HCEC 1CT (cell line): ENCODE measurements at places on chromosomes 16 and 17.
A peak's percentile ranks its signal among the peaks of the same experiment; 100 is the strongest.

DNA sequence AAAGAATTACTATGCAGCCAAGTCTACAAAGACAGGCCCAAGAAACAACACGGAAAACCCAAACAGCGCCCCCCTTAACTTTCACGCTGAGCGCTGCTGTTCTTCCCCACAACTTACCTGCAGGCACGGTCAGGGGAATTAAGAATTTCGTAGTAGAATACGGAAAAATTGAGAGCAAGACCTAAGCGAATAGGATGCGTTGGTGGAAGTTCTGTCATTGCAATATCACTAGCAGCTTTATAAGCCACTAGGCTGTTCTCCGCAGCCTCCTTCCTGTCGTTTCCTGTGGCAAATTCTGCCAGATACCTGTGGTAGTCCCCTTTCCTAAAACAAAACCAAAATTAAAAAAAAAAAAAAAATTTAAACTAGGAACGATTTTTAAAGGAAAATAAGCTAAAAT lies 39.0 kb downstream of the YWHAE start:
- no peak for DNase-seq

DNA sequence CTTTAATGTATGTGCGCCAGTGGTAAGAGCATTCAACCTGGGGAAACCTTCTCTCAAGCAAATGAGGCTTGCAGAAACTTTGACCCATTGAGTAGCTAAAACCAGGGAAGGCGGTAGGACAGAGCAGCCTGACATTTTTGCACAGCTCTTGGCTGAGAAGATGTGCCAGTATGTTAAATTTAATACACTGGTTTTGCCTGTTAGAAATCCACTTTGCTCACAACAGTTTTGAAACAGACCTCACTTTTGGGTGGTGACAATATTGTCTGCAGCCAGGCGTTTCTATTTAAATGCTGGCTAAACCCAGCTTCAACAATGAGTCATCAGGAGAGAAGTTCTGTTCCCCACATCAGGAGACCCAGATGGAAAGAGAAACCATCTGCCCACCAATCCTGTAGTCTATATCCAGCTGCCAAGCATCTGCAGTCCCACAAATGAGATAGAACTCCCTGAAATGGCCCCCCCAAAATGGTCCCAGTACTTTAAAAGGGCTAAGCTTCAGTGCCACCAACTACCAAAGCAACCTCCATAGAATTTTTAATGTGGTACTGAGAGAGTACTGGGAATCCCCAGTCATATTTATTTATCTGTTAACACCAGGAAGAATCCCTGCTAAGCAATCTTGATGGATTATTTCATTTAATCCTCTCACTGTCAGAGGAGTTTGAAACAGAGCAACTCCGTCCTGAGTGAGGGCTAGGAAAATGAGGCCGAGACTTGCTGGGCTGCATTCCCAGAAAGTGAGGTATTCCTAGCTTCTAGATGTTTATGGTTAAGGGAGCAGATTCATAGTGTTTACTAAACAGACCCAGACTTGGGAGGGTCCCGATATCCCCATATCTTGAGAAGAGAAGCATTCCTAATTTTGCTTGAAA lies 29.0 kb upstream of the CLEC3A start:
- no peak for DNase-seq

DNA sequence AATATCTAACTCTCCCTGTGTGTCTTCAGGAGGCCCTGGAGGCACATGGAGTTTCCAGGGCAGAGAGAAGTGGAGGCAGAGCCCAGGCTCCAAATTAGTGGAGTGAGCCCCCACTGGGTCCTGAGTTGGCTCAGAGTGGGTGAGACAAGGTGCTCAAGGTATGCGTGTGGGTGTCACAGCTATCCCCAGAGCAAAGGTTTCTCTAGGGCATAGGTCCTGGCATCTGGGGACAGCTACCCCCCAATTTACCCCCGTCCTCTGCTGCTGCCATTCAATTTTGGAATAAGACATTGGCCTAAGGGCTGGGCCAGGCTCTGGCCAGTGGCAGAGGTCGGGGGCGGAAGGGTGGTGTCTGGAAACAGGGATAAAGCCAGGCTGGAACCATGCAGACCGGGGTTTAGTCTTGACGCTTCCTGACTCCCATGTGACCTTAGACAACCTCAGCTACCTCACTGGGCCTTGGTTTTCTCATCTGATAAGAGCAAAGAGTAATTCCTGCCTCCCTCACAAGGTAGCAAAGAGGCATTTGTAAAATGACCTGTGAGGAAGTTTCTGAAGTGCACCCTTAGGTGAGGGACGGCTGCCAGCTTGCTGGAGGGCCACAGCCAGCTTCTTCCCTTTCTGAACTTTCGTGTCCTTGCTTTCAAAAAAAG lies 78.2 kb upstream of the TMEM97 start:
- DNase-seq: no peak

- DNase-seq: no peak
Observed at GRCh38 chr16:78597809-78598570, 498.5 kb downstream of the WWOX start.

GRCh38 chr16:64865069-64865696 lies 256.7 kb downstream of the CDH11 start:
- peak; percentile 9 for DNase-seq

GRCh38 chr17:41511116-41511515 lies 5.7 kb upstream of the KRT13 start:
- DNase-seq: no peak

DNA sequence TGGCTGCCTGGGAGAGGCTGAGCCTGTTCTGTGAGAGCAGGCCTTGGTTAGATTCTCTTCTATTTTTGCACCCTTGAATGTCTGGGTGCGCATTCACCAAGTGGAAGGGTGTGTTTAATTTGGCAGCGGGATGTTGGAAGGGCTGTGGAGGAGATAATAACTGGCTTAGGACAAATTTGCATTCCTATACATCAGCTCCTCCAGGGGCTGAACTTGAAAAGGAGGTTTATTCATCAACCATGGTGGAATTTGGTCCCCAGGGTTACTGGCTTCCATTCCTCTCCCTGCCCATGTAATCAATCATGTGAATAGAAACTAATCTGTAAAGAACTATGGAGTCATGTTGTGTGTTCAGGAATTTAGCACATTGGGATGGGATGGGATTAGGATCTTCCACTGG lies 100.2 kb upstream of the FOXF1 start:
- no peak for DNase-seq

- DNase-seq: no peak
Observed at GRCh38 chr17:14959106-14959648, 305.9 kb downstream of the PMP22 start.

GRCh38 chr17:15944759-15945526 lies at the start of gene ADORA2B:
Gene ADORA2B (plus strand): TSS chr17:15945130. CDS start chr17:15945249, 119 bp downstream.
- DNase-seq: peak; percentile 74

DNA sequence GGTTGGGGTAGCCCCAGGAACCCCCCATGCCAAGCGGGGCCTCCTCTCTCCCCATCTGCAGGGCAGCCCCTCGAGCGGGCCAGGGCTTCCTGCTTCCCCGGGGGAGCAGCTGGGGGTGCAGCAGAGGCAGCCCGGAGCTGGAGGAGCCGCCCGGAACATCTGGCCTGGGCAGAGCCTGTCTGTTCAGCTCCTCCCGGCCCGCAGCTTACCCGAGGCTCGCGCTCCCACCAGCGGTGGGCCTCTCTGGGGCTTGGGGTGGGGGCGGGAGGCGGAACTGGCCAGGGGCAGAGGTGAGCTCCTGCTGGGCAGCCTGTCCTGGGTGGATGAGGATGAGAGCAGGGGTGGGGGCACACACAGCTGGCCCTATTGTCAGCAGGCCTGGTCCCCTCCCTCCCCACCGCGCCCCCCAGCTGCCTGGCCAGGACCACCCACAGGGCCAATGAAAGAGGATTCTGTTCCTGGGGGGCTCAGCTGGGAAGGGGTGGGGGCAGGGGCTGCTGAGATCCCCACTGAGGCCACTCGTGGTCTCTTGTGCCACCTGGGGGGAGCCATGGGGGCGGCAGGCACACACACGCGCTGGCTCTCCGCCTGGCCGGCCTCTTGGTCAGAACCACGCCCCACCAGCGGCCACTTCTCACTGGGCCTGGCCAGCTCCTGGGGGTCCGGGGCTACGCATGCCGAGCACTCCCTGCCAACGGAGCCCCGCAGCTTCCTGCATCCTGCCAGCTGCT lies 34.7 kb downstream of the BAHCC1 start:
- no peak for DNase-seq

GRCh38 chr17:57032343-57032742 lies 52.7 kb upstream of the AKAP1 start:
- no peak for DNase-seq

- DNase-seq: peak; percentile 13
Observed at GRCh38 chr17:38550661-38551060, 55.1 kb downstream of the SRCIN1 start.

GRCh38 chr16:10616756-10617640 lies 36.6 kb upstream of the EMP2 start:
- DNase-seq: peak; percentile 35

DNA sequence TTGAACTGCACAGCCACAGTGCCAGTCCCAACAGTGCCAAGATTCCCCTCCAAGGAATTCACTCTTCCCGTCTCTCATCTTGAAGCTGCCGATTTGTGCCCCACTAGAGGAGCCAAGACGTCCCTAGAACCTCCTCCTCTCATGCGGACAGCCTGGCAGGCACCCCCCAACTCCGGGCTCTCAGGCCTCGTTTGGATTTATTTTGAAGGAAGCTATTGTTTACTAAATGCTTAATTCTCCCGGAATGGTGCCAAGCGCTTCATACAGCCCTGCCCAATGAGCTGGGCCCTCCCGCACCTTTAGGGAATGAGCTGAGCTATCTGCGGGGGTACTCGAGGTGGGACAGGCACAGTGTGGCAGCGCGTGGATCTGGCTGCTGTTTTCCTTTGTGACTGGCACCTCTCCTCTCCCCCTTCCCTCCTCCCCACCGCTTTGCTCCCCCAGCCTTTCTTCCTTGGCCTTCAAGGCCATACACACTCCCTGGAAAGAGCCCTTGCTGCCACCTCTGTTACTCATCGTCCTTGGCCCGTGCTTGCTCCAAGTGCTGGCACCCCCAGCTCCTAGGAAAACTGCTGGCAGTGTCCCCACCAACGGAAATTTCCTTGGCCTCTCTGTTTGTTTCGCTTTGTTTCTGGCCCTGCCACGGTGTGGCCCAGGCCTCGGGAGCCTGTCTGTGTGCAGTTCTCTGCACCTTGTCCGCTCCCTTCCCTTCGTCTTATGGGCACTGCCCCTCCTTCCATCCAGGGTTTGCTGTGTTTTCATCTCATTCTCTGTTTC lies 49.9 kb upstream of the CDR2 start:
- DNase-seq: peak; percentile 13

- DNase-seq: no peak
Observed at GRCh38 chr16:57791893-57792461, 10.3 kb downstream of the KIFC3 start.

DNA sequence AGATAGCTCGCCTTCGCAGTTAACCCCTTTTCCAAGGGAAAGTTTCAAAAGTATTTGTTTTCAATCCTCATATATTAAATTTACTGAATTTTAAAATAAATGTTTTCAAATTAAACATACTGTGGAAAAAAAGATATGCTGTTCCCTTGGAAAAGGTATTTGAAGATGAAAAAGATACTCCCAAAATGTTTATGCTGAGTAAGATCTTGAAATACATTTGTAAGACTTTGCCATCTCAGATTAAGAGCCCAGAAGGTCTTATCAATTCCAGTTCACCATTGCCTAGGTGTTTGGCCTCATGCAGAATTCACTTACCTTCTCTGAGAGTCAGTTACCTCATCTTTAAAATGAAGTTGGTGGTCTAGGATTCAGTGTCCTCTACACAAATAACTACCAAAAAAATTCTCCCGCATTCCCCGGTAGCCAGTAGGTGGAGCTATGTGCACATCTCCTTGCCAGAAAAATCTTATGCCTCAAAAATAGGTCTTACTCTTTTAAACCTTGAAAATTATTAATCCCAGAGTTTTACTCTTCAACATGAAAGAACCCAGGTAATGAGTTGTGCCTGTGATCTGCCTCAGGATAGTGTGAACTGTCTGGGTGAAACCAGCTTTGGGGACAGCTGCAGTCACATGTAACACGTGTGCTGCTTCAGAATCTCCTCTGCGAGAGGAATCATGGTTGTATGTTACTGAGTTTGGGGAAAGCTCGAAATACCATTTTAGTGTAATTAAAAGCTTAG lies 178.3 kb downstream of the MRTFB start:
- DNase-seq: peak; percentile 45

DNA sequence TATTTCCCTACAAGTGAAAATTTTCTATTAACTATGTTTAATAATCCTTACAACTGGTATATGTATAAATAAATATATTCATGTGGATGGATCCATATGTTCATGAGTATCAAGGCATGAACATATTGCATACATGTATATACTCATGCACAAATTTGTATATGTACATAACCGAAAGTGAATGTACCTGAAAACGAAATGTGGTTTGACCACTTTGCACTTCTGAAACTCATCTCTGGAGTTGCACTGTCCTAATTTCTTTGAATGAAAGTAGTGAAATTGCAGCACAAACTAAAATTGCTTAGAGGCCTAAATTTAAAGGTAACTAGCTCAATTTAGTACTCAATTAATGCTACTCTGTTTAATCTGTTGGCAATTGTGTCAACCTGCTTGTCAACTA lies 27.4 kb upstream of the GNAO1 start:
- DNase-seq: no peak

DNA sequence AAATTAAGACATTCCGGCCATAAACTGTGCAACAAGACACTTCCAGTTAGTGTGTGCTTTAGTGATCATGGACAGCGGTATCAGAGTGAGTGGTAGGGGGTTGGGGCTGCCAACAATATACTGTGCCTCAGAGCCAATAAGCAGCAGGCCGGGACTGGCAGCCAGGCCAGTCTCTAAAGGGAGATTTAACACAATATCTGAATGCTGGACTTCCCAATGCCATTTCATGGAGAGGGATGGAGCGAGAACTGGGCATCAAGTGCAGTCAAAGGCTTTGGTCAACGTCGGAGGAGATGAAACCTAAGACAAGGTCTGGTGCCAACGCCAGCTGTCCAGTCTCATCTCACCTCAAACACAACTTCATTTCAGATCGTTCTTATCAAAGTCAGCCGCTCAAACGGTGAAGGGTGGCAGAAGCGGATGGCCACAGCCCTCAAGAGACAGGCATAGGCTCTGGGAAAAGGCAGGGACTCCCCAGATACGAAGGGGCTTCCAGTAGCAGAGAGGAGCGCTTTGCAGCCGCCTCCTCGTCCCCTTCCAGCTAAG lies 935 bp downstream of the USP32 start:
- peak; percentile 30 for DNase-seq

DNA sequence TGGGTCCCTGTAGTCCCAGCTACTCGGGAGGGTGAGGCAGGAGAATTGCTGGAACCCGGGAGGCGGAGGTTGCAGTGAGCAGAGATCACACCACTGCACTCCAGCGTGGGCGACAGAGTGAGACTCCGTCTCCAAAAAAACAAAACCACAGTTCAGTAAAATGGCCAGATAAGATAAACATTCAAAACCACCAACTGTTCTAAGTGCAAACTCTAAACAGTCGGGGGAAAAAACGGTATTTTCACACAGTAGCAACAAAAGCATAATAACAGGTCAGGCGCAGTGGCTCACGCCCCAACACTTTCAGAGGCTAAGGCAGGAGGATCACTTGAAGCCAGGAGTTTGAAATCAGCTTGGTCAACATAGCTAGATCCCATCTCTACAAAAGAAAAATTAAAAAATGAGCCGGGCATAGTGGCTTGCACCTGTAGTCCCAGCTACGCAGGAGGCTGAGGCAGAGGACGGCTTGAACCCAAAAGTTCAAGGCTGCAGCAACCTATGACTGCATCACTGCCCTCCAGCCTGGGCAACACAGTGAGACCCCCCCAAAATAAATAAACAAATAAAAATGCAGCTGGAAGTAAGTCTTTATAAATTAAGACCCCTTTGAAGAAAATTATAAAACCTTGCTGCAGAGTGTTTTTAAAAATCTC lies 10.8 kb upstream of the HASPIN start:
- DNase-seq: no peak
